CD4-positive, alpha-beta T cell treated with Interferon alpha-2 for 1 hour (primary cell): ENCODE measurements at places on chromosomes 7 and 10.

GRCh38 chr7:24731313-24731712, 26.0 kb downstream of the GSDME start:
- no peak for DNase-seq

- DNase-seq = no peak
These were observed 249.0 kb downstream of the TNS3 start for GRCh38 chr7:47332681-47333553.

DNA sequence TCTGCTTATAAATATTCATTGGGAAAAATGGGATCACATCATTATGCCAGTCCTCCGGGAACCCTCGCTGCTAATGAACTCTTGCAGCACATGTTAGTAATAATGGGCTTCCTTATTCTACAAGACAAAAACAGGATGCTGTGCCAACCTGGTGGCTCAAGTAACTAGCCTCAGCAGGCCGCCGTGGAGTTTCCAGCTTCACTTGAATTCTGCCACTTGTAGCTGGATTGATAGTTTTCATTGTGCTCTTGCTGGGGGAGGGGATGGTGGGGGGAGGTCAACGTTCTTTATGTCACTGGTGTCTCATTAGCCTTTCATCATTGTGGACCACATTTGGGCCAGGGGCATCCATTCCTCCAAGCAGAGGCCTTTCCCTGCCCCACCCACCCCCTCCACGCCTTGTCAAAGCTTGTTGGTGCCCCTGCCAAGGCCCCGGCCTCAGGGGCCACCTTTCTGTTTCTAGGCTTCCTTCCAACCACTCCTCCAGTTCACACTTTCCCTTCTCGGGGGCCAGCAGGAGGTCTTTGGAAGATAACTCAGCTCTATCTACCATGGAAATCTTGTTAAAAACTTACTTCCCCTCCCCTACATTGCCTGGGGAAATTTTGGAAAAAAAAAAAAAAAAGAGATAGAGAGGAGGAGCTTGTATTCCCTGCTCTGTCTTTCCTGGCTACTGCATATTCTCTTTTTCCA, 153.9 kb downstream of the BMPER start:
- DNase-seq = no peak

DNA sequence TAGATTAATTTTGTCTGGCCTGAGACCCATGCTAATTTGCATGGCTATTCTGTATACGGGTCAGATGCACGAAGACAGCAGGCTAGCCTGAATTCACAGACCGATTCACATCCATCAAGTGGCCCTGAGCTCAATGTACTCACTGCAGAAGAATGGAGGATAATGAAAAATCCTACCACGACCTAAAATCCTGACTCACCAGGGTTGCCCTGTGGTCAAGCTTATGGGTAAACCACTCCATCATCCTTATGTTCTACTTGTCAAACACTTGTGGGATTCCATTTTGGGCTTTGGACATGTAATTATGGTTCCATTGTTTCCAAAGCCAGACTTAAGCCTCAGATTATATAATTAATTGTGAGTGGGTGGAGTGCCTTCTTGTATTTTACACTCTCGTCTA, 110.4 kb upstream of the ZNF438 start:
- DNase-seq = no peak

DNA sequence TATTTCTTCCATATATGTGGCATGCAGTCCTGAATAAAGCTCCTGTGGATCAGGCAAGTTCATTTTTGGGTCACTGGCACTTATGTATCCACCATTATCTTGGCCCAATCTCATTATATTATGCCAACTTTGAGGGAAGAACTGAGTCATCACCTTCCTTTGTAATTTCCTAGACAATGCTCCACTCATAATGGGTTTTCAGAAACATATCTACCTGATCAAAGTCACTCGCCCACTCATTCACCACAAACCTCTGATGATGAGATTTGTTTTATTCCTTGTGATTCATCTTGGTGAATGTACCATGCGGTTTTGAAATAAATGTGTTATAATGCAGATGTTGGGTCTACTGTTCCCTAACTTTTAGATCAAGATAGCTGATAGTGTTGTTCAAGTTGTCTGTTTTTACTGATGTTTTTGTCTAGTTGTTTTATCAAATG, 525.8 kb downstream of the KIF20B start:
- DNase-seq = no peak

- no peak for DNase-seq
These were observed 10.9 kb downstream of the JAKMIP3 start for GRCh38 chr10:132076578-132077081.

GRCh38 chr10:20990604-20991003, 93.5 kb upstream of the NEBL start:
- DNase-seq = no peak

- DNase-seq = no peak
These were observed 40.6 kb upstream of the CNPY1 start for GRCh38 chr7:155586843-155587440.

DNA sequence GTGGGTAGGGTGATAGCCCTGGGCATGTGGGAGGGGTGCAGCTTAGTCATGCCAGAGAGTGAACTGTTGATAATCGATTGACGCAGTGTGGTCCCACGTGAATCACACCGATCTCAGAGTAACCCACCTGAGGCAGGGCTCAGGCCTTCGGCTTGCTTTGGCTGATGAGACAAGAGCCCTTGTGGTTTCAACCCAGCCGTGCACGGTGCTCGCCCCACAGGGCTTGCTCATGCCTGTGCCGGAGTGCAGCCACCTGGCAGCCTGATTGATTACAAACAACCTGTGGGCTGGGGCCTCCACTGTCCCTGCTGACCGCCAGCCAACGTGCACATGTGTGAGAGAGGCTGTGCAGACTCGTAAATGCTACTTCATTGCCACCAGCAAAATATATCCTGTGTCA, 144.9 kb upstream of the ADARB2 start:
- no peak for DNase-seq

GRCh38 chr10:4883079-4883739, 57.2 kb downstream of the AKR1E2 start:
- DNase-seq = no peak

GRCh38 chr7:98236355-98237185, 15.5 kb downstream of the TECPR1 start:
- DNase-seq = no peak

DNA sequence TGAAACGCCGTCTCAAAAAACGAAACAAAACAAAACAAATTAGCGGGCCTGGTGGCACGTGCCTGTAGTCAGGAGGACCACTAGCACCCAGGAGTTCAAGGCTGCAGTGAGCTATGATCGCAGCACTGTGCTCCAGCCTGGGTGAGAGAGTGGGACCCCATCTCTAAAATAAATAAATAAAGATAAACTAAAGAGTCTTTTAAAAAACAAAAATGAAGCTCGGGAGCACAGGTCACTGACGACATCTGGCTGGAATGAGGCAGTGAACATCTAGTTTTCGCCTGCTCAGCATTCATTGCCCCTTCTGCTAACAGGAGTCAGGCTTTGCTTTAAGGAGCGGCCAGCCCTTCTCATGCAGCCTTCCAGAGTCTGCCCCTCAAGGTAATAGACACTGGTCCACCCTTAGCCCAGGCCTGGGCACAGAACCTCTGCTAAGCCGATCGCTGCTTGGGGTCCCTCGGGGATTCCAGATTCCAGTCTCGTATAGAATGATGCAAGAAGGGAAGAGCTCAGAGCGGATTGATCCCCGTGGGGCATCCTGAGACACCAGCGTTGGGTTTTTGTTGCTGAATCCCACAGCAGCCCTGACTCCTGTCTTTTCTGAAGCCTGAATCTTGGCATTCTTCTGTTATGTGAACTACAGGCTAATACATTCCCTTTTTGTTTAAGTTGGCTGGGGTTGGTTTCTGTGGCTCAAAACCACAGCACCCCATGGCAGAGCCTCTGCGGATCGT, 14.2 kb upstream of the FOXK1 start:
- no peak for DNase-seq

GRCh38 chr10:101282947-101283346, 53.7 kb upstream of the LBX1 start:
- DNase-seq = no peak

GRCh38 chr7:100079024-100079560, 2.4 kb downstream of the ZNF3 start:
- DNase-seq = no peak

DNA sequence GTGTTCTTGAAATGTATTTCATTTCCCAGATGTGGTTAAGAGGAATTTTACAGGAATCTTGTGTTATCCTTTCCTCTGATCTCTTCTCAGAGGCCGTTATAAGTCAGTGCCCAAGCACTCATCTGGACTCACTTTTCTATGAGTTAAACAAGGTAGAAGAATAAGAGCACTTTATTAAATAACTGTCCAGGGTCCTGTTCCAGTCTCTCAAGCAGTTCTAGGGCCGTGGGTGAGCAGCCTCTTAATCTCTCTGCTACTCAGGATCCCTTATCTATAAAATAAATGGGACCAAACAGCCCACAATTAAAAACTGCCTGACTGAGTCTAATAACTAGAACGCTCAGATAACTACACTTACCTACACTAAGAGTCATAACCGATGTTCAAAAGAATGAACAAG, 111.2 kb downstream of the OSBPL3 start:
- no peak for DNase-seq

GRCh38 chr7:134905375-134905774, 80.9 kb upstream of the AGBL3 start:
- no peak for DNase-seq

- DNase-seq = no peak
These were observed 7.0 kb downstream of the OSBPL3 start for GRCh38 chr7:24972991-24973390.

DNA sequence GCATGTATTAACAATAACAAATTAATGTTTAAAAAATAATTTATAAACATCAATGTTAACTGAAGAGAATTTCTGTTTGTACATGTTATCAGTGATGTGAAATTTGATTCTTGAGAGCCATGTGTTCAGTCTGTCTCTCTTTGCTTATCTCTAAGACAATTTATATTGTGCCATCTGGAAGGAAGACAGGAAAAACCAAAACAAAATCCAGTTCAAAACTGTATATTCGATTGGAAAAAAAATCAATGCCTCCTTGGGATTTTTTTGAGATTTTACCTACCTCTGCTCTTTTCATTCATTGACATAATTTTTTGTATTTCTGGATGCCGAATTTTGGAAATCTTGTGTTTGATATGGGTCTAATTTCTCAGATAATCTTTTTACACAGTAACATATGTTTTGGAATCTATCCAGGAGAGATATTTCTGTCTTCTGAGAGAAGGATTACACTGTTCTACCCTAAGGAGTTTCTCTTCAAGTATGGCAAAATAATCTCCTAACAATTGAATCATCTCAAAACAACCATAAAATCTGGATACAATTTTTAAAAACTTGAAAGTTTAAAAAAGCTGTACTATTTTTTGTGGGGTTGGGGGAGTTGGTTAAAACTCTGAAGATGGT, 311.9 kb upstream of the GNAI1 start:
- DNase-seq = no peak
